ENCODE measurements at places on chromosomes 7 and 10.

DNA sequence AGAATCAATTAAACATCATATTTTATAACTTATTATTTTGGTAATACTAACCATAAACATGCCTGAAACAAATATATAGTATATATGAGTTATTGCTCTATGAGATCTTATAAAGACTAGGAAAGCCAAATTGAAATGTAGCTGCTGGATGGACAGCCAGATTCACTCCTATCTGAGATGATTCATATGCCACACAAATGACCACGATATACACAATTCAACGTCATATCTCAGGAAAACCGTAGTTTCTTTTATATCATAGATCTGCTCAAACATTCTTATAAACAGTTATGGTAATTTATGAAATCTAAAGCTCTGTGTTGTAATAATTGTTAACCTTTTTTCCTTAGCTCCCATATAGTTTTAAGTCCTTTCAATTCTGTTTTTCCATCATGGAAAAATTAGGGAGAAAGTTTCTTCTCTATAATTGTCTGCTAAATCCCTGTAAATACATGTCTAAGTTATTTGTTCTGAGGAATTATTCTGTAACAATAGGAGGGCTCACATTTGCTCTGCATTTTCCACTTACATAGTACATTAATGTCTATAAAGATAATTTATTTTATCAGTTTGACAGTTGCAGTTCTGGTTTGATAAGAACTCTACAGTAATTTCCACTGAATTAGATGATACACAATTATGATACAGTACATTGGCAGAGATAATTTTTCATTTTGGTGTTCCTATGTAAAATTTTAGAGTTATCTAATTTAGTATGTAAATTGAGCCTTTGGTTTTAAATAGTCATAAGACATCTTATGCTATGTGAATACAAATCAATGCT, 42.7 kb downstream of the GNAT3 start:
- DNase-seq, result no peak

DNA sequence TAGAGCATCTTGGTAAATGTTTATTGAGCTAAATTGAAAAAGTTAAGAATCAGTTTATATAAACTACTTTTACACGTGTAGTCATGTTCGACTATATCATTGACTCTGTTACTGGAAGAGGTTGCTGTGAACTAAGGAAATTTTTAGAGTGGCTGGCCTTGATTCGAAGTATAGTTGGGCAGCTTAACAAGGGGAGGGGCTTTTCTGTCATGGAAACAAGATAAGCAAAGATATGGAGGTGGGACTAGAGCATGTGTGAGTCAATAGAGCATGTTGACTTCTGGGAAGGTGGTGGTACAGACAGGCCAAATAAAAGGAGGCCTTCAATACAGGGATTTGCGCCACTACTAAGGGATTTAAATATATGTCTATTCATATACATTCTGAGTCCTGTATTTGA, 7.6 kb downstream of the ATP5F1C start:
- no peak for DNase-seq

- DNase-seq, result peak; percentile 15
Observed at GRCh38 chr10:97685395-97685958, 1.6 kb downstream of the AVPI1 start.

- peak; percentile 63 for DNase-seq
Observed at GRCh38 chr10:35447693-35448407, 111.5 kb downstream of the CCNY start.

- peak; percentile 62 for DNase-seq
Observed at GRCh38 chr7:28573059-28573553, 160.8 kb downstream of the CREB5 start.

GRCh38 chr7:51140199-51141164, 176.1 kb downstream of the COBL start:
- no peak for DNase-seq

- DNase-seq, result no peak
Observed at GRCh38 chr10:79496896-79497295, 15.4 kb upstream of the EIF5AL1 start.

DNA sequence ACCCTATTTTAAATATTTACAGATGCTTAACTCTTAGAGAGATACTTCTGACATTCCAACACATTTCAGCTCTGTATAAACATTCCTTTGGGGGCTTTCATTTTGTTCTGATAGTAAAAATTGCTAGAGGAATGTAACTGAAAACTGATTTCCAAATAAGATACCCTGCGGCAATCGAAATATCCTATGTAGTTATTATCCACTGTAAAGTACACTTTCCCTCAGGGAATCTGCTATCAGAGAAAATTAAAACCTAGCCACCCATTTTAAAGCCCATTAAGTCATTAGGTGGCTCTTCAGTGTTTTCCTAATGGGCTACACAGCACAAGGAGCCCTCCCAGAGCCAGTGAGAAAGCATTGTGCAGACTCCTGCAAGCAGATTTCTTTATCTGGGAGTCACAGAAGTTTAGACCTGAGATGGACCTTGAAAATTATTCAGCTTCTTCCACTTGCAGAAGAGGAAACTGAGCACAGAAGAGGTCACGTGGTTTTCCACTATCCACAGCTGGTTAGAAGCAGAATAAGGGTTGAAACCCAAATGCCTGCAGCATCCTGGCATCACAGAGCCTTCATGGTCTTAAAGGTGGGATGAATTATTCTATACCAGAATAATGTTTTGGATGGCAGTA, 12.6 kb upstream of the CPVL start:
- no peak for DNase-seq

DNA sequence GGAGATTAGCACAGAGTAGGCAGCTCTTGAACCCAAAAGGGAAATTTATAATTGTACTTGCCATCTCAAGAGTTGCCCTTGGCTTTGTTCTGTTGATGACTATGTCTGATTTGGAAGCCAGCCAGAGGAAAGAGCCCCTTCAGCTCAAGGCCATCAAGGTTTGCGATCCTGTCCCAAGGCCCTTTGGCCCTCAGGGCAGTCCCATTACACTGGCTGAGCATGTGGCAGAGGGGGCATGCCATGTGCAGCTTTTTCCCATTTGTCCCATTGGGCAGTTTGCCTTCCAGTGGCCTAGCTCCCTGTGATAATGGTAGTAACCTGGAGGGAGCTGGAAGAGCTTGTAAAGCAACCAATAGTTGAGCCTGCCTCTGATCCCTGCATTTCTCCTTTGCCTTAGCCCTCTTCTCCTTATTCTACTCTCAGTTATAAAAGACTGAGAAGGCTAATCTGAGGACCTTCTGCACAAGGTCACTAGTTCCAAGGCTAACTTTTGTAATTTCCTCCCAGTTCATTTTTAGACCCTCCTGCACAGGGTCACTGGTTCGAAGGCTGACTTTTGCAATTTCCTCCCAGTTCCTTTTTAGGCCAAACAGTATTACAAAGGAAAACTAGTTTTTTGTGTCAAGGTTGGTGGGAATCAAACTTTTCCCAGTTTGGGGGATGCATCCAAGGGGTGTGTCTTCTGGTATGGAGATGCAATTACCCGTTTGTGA, 31.0 kb upstream of the ARHGAP12 start:
- DNase-seq, result no peak

Data from fibroblast of skin of abdomen (primary cell).